Activated T-helper 9 cell treated with anti-CD3 and anti-CD28 coated beads, Interleukin-2, amount 50 U/mL, for 16 hours (primary cell): ENCODE measurements at places on chromosomes 7 and 10.

DNA sequence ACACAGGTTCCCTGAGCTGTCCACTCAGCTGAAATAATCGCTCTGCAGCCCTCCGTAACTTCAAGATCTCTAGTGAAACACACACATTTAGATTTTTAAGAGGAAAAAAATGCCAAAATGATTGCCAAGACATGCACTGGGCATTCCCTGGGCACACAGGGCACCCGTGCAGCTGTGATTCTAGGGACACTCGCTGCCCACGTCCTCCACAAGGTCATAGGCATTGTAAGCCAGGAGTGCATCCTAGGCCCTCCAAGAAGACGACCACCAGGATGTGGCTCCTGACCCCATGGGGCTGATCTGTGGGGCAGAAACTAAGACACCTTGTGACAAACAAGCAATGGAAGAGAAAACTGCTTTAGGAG is 563.3 kb downstream of the PTPRN2 start:
- DNase-seq, result no peak

- DNase-seq, result no peak
Measured at GRCh38 chr7:83429493-83429892, 219.4 kb downstream of the SEMA3E start.

GRCh38 chr7:47571331-47572093 is 10.4 kb downstream of the TNS3 start:
- DNase-seq, result no peak

DNA sequence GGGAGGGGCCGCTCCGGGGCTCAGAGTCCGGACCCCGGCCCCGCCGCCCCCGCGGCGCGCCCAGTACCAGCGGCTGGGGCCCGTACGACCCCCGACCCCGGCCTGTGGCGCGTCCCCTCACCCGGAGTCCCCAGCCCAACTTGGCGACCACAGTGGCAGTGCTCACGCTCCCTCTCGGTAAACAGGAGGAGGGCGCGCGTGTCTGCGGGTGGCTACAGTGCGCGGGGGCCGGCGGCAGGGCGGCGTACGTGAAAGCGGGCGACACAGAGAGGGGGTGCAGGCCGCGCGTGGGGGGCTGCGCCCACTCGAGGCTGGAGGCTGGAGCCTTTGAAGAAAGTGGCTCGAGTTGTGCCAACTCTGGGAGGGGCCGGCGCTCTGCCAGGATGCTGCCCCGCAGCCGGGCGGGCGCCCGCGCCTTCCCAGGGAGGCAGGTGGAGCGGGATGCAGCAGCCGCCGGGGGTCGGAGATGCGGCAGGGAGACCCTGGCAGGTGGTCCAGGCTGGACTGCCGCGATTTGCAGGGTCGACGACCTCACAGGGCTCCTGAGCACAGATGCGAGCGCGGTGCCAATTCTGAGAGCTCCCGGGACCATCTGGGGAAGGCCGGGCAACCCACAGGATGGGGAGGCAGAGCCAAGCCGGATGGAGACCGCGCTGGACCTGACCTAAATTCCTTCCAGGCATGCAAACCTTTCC is 655 bp downstream of the PTPRE start:
- no peak for DNase-seq

DNA sequence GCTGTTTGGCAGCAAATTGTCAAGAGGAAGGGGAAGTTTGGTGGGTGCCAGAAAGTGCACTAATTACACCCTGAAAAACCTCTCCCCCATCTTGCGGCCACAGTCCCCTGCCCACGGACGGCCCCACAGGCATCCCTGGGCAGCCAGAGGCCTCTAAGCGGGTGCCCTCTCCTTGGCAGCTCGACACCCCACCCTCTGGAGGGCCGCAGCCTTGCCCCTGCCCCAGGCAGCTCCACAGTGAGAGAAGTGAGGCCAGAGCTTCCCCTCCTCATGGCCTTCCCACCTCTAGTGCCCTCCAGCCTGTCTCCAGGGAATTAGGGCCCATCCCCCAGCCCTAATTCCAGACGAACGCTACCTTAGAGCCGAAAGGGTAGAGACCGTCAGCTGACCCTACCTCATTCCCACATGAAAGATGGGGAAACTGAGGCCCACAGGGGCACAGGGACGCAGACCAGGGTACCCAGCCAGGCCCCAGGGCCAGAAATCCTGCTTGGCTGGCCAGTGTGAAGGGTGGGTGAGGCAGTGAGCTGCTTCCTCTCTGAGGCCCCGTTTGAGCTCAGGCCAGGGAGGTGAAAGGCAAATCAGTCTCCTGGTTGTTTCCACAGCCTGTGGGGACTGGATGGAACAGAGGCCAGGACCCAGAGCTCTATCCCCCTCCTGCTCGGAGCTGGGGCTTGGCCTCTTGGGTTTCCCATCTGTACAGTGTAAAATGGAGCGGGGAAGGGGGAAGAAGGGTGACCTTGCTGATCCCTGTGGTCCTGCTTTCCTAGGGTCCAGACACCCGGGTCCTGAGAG is 10.0 kb downstream of the ZCCHC24 start:
- DNase-seq, result no peak
